ENCODE measurements at places on chromosomes 7 and 10.

- no peak for DNase-seq
Observed at GRCh38 chr7:73366127-73366526, 38.2 kb downstream of the FKBP6 start.

DNA sequence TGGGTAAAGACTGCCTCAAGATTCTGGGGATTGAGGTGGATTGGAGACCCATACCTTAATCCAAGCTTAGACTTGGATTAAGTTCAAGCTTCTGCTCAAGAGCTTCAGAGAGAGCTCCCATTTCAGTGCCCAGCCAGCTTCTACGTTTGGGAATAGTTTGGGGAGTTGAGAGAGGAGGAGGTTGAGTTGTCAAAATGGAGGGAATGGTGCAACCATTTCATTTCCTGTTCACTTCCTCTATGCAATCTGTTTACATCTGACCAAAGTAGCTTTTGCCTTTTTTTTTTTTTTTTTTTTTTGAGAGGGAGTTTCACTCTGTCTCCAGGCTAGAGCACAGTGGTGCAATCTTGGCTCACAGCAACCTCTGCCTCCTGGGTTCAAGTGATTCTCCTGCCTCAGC lies 65.8 kb downstream of the ENTPD1 start:
- DNase-seq: no peak

- DNase-seq: no peak
Observed at GRCh38 chr7:108468246-108468645, 12.0 kb upstream of the NRCAM start.

DNA sequence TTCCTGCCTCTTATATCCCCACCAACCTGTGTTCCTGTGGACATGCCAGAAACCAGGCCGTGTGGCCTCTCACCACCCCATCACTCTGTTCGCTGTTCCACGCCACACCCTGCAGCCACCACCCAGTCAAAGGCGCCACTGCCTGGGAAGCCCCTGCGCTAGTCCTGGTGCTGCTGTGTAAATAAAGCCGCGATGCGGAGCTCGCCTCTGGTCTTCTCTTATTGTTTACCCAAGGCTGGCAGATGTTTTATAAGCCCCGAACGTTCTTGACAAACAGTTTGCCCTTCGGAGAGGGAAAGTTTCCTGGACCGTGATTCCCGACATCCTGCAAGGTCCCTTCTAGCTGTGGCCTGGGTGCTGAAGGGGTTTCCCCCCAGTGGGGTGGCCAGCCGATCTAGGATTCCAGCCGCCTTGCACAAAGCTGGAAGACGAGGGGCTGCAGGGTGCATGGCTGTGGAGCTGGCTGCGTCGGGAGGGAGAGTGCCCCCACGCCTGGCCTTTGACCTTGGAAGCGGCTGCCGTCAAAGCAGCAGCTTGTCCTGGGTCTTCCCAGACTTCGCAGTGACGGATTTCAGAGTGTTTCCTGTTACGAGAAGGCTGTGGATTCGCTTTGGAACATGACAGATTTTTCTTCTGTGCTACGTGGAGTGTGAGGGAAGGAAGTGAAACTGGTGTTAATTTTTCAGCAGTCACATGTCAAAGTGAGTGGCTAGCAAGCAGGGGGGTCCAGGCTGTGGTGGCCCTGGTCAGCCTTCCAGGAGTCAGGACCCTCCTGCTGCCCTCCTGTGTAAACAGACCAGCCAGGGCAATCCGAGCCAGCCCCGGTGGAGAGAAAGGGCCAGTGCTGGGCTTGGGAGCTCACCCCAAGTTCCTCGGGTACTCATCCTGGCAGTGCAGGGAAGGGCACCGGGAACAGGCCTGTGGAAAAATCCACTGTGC lies 61.6 kb downstream of the LHPP start:
- peak; percentile 63 for DNase-seq

DNA sequence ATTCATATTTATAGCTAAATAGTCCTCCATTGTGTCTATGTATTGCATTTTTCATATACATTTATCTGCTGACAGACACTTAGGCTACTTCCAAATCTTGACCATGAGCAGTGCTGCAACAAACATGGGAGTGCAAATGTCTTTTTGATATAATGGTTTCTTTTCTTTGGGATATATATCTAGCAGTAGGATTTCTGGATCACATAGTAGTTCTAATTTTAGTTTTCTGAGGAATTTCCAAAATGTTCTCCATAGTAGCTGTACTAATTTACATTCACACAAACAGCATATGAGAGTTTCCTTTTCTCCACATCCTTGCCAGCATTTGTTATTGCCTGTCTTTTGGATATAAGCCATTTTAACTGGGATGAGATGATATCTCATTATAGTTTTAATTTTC lies 1521.3 kb downstream of the REEP3 start:
- DNase-seq: no peak

GRCh38 chr10:99330347-99330924 lies 1.3 kb downstream of the CNNM1 start:
- no peak for DNase-seq

GRCh38 chr10:132197271-132198067 lies 10.7 kb downstream of the DPYSL4 start:
- no peak for DNase-seq
